ENCODE measurements at places on chromosomes 5 and 9.

DNA sequence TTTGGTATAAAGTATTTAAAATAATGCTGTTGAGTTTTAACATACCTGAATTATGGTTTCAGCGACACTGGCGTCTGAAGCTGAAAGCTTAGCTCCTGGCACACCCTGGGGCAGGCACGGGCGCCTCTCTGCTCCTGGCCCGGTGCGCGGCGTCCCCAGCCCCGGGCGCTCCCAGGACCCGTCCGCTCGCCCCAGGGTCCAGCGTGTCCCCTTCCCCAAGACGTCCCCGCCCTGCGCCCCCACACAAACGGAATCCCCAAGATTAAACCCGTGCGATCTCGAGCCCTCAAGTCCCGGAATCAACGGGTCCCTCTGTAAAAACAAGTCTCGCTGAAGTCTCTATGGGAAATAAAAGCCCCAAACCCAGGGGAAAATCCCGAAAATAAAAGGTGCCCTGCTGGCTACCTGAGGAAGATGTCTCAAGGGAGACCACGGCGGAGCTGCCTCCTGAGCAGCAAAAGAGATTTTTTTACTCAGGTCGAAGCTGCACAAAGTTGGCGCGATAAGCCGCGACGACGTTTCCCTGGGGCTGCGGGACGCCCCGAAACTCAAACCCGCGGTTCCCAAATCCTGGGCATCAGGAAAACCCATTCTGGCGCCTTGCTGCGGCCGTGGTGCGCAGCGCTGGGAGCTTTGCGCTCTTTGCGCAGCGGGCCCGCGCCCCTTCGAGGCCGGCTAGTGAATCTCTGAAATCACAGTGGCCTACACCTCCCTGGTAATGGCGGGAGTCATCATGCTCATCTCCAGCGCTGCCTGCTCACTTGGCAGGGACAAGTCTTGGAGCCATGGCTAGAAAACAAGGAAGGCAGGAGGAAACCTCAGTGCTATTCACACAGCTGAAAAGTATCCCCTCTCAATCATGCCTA is 6.3 kb upstream of the IFNA8 start:
- no peak for DNase-seq

DNA sequence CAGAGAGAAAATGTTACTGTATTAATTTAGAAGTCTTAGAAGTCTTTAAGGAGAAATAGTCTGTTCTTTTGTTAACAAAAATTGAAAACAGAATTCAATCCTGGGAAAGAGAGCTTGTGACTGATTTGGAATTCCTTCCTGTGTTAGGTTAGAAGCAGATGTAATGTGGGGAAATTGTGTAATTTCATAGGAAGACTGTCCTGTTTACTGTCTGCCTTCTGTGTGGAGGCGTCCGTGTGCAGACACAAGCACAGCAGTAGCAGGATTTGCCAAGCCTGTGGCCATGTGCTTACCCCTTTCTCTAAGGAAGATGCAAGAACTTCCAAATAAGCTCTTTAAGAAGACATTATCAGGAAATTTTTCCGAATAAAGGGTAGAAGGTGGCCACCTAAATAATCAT is 36.7 kb upstream of the F2R start:
- no peak for DNase-seq

DNA sequence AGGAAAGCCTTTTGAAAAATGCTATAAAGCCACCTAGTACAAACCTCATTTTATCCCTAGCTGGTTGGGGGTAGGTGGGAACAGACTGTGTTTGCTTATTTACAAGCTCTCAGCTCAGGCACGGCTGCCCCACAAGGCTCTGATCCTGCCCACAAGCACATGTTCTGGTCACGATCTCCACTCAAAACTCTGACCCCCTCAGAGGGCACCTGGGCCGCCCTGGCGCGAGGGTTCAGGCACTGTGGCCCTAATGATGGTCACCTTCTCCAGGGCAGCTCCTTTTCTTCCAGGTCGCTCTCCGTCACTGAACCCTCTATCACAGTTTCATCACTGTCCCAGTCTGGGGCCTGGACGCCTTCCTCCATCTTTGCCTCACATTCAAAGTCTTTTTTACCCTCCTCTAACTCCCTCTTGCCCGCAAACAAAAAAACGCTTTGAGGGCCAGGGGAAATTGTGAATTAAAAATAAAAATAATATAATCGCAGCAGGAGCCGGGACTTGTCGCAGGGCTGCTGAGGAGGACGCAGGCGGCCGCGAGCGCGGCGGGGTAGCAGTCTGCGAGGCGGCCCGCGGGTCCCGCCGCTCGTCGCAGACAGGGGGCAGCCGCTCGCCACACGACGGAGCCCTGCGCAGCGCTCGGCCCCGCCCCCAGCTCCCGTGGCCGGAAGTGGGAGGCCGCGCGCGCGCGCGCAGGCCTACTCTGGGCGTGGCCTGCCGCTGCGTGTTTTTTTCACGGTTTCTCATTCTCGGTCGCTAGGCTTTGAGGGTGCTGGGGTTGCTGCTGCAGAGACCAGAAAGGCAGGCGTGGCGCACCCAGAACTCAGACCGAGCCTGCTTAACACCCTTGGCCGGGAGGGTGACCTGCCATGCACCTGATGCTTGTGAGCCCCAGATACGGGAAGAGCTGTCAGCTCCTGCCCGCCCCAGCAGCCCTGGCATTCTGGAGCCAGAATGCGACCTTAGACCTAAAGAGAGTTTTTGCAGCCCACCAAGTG is at the start of gene ANKRD31:
TSS of gene ANKRD31 (minus strand) at position 557 of the 995 bp plus-strand sequence. CDS start at position 365, 192 bp downstream.
- DNase-seq, result peak; percentile 73

DNA sequence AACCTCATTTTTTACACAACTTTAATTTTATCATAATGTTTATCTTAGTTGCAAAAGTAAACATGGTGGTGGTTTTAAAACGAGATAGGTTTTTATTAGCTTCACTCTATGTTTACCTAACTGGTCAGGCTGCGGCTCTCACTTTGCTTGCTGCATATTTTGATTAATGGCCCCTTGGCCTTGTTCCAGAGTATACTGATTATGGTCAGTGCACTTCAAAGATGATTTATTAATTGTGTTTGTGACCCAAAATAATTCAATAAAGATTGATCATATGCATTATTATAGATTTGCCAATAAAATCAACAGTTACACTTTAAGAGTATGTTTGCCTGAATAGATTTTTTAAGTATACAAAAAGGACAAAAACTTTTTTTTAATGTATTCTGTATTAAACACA is 188.0 kb downstream of the XRCC4 start:
- no peak for DNase-seq

DNA sequence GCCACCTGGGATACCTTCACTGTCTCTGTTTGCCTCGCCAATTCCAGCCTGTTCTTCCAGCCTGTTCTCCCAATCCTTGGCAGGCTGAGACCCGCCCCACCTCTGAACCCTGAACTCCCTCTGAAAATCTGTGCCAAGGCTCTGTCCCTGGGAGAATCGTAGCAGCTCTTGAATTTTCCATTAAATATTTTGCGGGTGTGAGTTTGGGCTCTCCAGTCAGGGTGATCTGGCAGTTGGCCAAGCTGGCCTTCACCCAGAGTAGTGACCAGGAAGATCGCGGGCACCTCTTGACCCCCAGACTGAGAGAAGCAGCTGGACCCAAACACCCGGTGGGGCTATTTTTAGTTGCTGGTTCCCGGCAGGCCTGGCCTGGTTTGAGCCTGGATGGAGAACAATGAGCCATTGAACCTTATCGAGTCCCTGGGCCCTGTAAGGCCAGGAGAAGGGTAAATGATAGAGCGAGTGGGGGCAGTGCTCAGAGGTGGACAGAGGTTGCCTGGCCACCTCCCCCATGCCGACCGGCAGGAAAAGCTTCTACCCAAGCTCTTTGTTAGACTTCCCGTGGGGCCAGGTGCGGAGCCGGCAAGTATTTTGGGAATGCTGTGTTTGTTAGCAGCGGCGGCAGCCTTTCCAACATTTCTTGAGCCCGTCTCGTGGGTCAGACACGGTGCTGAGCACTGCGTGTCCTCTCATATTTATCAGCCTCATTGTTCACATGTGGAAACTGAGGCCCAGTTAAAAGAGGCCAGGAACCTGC is 146.2 kb downstream of the RGS3 start:
- DNase-seq, result no peak

GRCh38 chr5:84343171-84343570 is 41.5 kb downstream of the EDIL3 start:
- DNase-seq, result no peak

DNA sequence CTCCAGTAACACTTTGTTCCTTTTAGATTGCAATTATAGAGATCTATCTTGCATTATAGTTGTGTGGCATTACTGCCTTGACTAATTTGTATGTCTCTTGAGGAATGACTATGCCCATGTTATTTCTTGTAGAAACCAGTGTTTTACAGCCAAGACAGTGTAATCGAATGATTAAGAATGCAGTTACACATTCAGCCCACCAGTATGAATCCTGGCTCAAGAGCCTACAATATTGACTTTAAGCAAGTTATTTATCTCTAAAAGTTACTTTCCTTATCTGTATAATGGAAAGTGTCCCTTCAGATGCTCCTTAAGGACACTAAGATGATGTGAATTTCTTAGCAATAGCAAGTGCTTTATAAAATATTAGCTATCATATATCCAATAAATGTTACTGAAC is 9.7 kb upstream of the SNX24 start:
- no peak for DNase-seq

DNA sequence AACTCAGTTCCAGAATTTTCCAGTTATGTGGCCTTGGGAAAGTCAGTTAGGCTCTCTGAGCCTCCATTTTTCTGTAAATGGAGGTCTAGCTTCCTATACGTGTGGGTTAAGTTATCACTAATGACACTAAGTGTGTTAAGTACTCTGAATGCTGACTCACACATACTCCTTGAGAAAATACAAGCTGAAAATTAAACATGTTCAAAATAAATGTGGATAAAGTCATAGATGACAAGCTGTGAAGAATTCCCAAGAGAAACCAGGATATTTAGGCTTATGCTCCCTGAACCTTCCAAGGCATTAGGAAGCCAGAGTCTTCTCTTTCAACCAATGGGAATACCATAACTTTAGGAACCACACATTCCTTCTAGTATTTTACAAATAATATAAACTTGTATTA is 58.1 kb downstream of the ABCA1 start:
- DNase-seq, result no peak

DNA sequence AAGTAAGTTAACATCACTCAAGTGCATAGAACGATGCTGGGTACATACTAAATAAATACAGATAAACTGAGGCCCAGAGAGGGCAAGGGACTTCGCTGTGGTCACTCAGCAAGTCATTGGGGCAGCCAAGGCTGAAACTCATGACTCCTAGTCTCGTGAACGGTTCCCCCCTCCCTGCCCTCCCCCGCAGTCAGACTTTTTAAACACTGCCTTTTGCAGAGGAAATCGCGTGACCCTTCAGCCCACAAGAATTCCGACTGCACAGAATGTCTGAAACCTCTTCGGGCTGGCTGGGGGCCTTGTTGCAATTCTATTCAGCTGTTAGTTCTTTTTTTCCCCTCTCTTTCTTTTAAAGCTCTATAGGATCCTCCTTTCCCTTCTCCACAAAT is 28.1 kb downstream of the NEK6 start:
- DNase-seq, result peak; percentile 35

DNA sequence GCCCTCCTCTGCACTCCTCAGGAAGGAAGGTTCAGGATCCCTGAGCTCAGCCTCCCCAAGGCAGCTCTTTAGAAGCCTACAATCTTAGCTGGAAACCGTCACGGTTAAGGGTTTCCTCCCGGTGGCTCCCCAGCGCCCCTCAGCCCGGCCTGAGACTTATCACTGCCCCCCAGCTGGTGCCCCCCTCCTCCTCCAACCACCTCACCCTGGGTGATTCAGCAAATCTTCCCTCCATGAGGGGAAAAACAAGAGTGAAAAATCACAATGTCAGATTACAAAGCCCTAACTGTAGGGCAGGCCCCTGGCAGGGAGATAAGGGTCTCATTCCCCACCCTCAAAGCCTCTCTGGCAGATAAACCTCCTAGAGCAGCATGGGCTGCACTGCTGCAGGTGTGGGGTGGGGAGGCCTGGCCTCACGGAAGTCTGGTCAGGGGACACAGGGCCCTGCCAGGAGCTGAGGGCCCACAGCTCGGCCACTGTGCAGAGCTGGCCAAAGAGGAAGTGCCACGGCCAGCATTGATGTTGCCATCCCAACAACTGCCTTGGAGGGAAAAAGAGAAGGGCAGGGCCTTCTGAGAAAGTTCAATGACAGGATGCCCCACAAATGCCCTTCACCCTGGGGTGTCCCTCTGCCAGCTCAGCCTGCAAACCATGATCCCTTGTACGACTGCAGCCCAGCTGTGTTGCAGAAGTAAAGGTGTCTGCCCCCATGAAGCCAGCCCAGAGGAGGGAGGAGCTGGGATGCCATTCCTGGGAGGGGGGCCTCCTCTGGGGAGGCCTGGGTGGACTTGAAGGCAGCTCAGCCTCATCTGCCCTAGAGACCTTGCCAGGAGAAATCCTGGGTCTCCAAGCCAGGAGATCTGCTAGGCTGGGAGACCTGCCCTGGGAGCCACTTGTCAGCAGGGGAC is 25.9 kb downstream of the GFI1B start:
- no peak for DNase-seq

DNA sequence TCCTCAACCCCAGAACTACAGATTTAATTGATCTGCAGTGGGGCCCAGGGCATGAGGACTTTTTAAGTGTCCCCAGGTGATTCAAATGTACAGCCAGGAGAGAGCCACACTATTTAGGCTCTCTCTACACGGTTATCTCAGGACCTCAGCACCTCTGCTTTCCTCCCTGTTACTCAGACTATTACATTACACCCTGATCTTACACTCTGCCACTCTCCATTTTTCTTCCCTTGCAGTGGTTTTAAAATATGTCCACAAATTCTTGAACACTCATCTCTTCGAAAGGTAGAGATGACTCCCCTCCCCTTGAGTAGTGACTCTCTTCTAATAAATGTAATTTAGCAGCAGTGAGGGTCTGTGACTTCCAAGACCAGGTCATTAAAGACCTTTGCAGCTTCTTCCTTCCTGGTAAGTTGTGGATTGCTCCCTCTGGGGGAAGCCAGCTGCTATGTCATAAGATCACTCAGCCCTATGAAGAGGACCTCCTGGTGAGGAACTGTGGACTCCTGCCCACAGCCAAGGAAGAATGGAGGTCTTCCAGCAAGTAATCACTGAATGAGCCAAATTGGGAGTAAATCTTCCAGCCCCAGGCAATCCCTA is 87.5 kb upstream of the SSBP2 start:
- no peak for DNase-seq

DNA sequence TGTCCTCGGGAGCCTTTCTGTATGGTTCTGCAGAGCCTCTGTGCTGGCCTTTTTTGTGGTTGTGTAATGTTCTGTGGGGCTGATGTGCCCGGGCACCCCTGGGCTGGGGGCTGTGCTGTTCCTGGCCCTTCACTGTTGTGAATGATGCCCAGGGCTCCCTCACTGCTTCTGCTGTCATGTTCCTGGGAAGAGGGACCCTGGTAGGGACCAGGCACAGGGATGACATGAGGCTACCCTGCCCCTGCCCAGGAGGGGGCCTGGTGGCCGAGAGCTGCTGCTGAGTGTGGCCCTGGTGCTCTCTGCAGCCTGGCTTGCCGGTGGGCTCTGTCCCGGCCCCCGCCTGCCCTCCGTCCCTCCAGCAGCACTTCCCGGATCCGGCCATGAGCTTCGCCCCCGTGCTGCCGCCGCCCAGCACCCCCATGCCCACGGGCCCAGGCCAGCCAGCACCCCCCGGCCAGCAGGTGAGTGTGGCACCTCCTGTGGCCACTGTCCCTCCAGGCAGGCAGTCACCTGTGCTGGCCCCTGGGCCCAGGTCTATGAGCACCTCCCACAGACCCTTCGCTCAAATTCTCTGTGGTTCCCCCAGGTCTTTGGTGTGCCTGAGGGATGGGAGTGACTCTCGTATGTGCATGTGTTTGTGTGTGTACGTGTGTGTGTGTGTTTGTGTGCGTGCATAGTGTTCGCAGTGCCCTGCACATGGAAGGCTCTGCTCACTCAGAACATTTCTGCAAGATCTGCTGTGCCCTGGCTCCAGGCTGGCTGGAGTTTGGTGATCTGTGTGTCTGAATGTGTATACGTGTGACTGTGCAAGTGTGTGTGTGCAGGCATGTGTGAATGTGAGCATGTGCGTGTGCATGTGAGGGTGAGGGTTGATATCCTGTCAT is 72.3 kb downstream of the WNK2 start:
- no peak for DNase-seq

- no peak for DNase-seq
Measured at GRCh38 chr5:94480486-94480885, 137.9 kb downstream of the KIAA0825 start.

Measured in stimulated activated CD8-positive, alpha-beta memory T cell treated with anti-CD3 and anti-CD28 coated beads, Interleukin-4, amount 100 ng/mL, for 4 hours (primary cell).